Hindlimb muscle (tissue), 1 donor: ENCODE measurements at places on chromosomes 3 and 15. TPM values are rescaled to one million over a fixed set of nuclear protein-coding genes. Genes with fewer than 3 reads are reported as not detected.

ITIH1 gene
- 0.13 TPM for polyA plus RNA-seq

SPESP1 gene
- 3.1 TPM for polyA plus RNA-seq

SLCO2A1 gene
- polyA plus RNA-seq, result 1.4 TPM

LRRC31 gene
- polyA plus RNA-seq, result not detected

NPTN gene
- 77.3 TPM for polyA plus RNA-seq

KLHL40 gene
- polyA plus RNA-seq, result 206 TPM

GPR62 gene
- 0.67 TPM for polyA plus RNA-seq

SLC27A2 gene
- polyA plus RNA-seq, result 0.39 TPM

GP5 gene
- 0.18 TPM for polyA plus RNA-seq

UNC45A gene
- 27.1 TPM for polyA plus RNA-seq

UACA gene
- 127 TPM for polyA plus RNA-seq

PROK2 gene
- polyA plus RNA-seq, result 0.30 TPM

- no peak for DNase-seq
Measured at GRCh38 chr3:13770170-13771169, 109.4 kb downstream of the WNT7A start.

GRCh38 chr15:92903631-92903965, 3.5 kb downstream of the CHD2 start:
- DNase-seq, result no peak

DNA sequence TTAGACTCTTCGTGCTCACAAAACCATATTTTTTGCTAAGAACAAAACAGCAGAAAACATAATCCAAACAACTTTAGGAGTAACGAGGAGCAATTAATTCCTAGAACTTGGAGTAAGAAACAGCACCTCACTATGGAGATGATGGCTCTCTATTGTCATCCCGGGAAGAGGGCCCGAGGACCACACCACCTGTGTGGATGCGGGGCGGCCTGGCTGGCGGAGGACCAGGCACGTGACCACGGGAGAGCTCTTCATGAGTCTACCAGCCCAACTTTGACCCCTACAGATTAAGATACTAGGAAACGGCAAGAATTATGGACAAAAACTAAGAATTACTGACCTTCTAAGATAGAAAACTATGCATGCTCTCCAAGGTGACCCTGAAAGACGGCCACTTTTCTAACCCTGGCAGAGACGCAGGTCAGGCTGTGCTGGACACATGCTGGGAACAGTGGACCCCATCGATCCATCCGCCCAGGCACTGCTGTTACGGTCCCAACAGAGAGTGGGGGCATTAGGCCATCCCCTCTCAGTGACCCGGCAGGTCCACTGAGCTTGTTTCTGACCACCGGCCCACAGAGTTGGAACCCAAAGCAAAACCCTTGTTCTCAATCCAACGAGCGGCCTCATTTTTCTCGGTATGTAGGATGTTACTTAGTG, 13.1 kb upstream of the OCA2 start:
- no peak for DNase-seq

GRCh38 chr3:59580996-59581395, 531.2 kb upstream of the CFAP20DC start:
- no peak for DNase-seq

- no peak for DNase-seq
Measured at GRCh38 chr3:125638799-125639198, 43.5 kb upstream of the OSBPL11 start.

GRCh38 chr15:92582206-92582605, 73.4 kb downstream of the FAM174B start:
- no peak for DNase-seq

- no peak for DNase-seq
Measured at GRCh38 chr3:172698631-172699030, 12.2 kb downstream of the NCEH1 start.

- DNase-seq, result no peak
Measured at GRCh38 chr3:35064761-35065160, 574.6 kb upstream of the ARPP21 start.

DNA sequence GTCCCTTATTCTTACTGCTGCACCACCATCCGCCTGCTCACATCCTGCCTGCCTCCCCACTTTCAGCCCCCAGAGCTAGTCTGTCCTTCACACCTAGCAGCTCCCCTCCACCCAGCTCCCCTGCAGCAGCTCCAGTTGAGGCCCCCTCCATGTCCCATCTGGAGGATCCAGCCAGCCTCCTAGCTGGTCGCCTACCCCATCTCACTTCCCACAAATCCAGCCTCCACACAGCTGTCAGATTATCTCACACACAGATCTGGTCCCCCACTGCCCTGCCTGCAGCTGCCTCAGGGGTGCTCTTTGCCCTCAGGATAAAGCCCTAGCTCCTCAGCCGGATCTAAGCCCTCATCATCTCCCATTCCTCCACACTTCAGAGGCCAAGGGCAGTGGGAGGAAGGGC, 8.8 kb upstream of the SEMA7A start:
- DNase-seq, result no peak

- DNase-seq, result no peak
Measured at GRCh38 chr3:110938629-110939028, 133.0 kb upstream of the NECTIN3 start.

DNA sequence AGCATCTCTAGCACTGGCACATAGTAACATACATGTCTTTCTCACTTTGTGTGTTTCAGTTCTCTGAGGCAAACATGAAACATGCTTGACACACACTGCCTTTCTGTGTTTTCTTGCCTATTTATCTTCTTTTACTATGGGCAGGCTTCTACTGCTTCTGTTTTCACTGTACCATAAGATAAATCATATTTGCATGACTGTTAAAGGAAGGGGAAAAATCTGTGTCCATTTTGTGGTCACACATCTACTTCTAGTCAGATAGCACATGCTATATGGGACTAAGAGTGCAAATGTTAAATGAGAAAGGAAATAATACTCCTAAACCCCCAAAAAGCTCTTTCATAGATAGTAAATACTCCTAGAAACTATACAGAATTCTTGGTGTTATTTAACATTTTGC, 386.4 kb downstream of the ZBTB20 start:
- DNase-seq, result no peak

DNA sequence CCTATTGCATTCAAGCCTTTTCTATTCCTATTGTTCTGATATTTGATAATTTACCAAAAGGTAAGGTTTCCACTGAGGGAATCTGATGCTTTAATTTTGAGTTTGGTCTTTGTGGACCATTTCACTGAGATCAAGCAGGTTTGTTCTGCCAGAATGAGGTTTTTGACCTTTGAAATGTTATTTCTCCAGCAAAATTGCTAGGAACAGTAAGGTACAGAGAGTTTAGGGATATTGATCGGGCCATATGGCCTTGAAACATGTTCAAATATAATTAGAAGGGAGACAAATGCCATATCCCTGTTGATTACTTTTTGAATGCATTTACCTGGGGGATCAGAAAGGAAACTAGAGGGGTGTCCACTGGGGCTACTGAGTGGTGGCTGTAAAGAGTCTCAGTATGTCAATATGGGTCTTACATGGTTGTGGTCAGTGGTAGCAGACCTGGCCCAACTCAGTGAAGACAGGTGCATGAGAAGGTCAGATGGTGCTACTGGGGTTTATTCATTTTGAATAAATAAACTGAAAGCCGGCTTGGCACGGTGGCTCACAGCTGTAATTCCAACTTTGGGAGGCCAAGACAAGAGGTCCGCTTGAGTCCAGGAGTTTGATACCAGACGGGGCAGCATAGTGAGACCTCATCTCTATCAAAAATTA, 100.2 kb downstream of the SV2B start:
- DNase-seq, result no peak

DNA sequence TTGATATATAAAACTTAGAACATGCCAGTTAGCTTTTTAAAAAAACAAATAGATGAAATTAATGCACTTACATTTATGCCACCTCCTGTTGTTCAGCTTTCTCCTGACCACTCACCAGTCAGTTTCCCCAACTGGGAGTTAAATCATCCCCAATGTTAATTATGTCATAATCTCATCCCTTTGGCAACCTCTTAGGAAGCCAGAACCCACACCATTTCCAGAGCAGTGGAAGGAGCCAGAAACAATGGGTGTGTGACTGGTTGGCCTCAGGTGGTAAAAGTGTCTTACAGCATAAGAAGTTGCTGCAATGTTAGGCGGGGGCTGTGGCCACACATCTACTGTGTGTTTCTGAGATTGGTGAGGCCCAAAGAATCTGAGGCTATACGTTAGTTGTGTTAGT, 46.5 kb upstream of the MITF start:
- DNase-seq, result no peak

GRCh38 chr15:89127054-89127702, 38.9 kb downstream of the ABHD2 start:
- no peak for DNase-seq

GRCh38 chr3:50194903-50195500, 3.6 kb downstream of the GNAT1 start:
- no peak for DNase-seq

DNA sequence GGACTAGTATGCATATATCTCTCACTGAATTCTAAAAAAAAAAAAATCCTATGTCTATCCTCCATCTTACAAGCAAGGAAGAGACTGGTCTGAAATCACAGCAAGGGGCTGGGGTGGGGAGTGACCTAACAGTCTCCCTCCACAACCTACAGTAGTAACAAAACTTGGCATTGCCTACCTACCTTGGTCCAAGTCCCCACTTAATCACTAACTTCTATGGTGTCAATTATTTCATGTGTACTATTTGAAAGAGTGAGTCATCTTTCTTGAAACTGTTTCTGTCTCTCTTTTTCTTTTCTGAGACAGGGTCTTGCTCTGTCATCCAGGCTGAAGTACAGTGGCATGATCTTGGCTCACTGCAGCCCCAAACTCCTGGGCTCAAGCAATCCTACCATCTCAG, 36.8 kb downstream of the CHAC1 start:
- no peak for DNase-seq

DNA sequence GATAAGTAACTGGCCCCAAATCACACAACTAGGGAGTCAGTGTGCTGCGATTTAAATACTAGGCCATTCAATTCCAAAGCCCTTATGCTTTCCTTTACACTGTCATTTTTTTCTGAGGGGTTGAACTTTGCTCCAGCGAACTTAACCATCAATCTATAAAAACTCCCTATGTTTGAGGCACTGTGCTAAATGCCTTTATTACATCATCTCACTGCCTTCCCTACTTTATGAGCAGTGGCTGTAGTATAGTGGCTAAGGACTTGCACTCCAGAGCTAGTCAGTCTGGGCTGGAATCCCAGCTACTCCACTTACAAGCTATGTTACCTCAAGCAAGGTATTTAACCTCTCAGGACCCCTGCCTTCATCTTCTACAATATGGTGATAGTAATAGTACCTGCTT, 26.9 kb upstream of the WDR72 start:
- DNase-seq, result no peak

GRCh38 chr3:13045904-13046568, 27.2 kb downstream of the IQSEC1 start:
- no peak for DNase-seq

- DNase-seq, result no peak
Measured at GRCh38 chr15:91890614-91891013, 37.1 kb downstream of the SLCO3A1 start.

- DNase-seq, result no peak
Measured at GRCh38 chr3:32460031-32460749, 42.5 kb downstream of the CMTM6 start.

- DNase-seq, result no peak
Measured at GRCh38 chr3:16349986-16350596, 85.1 kb downstream of the OXNAD1 start.

DNA sequence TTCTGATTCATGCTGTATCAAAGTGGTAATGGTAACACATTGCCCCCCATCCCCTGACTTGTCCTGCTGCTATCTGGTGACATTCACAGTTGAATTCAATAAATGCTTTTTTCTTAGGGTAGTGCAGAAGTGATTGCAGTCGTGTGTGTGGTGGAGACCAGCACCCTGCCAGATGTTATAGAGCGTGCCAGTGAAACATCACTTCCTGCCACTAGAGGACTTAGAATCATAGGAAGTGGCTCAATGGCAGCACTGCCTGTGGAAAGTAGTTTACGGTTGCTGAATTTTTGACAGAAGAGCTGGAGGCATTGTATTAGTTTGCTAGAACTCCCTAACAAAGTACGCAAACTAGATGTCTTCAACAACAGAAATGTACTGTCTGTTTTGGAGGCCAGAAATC, 37.4 kb upstream of the P2RY12 start:
- DNase-seq, result no peak

- no peak for DNase-seq
Measured at GRCh38 chr3:137938876-137939275, 71.1 kb upstream of the CLDN18 start.

DNA sequence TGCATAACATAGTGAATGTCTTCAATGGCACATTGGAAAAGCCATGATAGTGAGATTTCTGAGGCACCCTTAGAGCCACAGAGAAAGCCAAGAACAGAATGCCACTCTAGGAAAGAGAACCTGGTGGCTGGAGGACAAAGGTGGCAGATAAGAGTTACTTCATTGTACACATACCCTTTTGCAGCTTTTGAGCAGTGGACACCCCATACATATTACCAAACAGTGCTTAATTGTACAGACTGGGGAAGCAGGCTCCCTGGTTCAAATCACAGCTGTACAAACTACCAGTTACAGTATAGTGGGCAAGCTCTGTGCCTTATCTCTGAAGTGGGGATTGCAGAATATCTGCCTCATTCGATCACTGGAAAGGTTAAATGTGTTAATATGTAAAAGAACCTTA, 10.1 kb upstream of the GYG1 start:
- DNase-seq, result no peak
